ENCODE measurements at places on chromosomes 4 and X.
A peak's percentile ranks its signal among the peaks of the same experiment; 100 is the strongest.

GRCh38 chr4:152394791-152395190, 141.1 kb downstream of the FBXW7 start:
- no peak for DNase-seq

GRCh38 chr4:159145318-159145991, 42.6 kb downstream of the RAPGEF2 start:
- DNase-seq = no peak

DNA sequence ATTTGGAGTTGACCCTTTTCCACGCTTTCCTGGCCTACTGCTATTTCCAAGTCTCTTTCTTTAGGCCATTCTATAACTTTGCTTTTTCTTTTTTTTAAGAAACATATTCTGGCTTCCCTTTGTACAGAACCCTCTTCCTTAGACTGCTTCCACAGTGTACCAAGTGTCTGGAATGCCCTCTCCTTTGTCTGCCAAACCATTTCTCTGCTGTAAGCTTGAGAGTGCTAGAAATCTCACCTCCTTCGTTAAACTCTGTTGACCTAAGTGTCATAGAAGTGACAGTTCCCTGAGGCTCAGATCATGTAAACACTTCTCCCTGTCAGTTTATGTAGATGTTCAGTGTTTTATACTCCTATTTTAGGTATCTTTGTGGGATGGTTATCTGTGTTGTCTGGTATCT, 108.4 kb downstream of the EDA start:
- DNase-seq = no peak

- peak; percentile 7 for DNase-seq
Observed at GRCh38 chrX:15349046-15349445, 13.7 kb upstream of the PIGA start.

DNA sequence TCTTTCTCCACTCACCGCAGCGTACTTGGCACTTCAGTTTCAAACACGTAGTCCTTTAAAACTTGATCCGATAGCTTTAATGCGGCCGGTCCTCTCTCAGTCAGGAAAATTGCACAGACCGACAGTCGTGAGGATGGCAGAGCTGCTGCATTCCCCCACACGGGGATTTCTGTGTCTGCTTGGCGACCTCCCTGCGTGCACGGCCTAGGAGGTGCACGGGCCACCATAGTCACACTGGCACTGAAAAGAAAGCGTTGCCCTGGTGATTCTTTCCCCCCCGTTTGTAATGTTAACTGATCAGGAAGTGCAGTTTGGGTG, 10.3 kb downstream of the AKAP17A start:
- no peak for DNase-seq

DNA sequence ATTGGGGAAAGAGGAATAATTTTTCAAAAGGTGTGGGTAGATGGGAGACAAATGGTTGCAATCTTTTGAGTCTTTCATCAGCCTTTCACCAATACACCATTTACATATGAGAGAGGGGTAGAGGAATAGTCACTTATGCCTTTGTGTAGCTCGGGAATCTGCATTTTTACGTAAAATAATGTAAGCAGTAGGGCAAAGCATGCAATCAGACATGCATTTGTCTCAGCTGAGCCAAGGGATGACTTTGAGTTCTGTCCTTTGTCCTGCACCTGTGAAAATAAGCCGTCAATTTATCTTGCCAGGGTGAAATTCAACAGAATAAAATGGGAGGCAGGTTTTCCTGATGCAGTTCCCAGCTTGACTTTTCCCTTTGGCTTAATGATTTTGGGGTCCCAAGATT, 1473.4 kb upstream of the TENM3 start:
- no peak for DNase-seq

GRCh38 chrX:72713130-72713529, 976 bp downstream of the PHKA1 start:
- DNase-seq = no peak

DNA sequence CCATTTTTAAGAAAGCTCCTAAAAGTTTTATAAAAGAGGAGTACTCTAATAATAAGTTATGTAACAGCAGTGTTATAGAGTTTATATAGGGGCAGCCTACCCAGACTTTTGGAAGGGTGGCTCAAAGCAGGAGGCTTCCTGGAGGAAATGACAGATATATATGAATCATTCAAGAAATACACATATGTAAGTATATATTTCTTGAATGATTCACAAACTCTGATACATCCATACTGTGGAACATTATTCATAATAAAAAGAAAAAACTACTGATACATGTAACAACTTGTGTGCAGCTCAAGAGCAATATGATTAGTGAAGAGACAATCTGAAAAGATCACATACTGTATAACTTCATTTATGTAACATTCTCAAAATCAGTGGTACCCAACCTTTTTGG, 166.2 kb downstream of the WDFY3 start:
- DNase-seq = no peak

- DNase-seq = no peak
Observed at GRCh38 chr4:186726426-186727168, 2.9 kb upstream of the FAT1 start.

DNA sequence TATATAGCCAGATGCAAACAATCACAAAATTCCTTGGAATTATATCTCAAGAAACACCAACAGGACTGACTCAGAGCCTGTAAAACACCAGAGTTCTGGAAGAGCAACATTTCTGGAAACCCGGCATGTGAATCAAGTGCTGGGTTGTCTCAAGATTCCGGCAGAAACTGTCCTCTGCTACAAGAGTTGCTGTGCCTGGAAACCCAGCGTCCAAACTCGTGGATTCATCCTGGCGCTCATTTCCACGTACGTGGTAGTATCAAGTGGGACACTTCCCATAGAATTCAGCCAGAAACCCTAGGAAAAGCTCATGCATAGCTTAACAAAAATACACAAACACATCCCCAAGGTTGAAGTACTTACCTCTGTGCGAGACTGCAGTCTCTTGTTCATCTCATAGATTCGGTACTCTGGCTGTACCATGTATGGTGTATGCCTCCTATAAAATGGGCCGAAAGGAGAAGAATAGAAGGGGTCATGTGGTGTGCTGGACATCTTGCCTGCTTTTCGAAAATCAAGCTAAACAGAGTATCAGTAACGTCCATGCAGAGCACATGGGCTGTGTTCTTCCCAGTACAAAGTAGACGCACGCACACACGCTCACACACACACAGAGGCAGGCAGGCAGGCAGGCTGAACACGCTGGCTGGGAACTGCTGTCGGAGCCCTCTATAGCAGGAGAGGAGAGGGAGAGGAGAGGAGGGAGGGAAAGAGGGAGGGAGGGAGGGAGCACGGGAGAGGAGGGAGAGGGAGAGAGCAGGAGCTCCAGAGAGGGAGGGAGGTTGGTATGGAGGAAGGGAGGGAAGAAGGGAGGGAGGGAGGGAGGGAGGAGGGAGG, at the start of gene LDB2:
LDB2 (minus strand) TSS at position 655 of the 837 bp plus-strand sequence.
- no peak for DNase-seq

DNA sequence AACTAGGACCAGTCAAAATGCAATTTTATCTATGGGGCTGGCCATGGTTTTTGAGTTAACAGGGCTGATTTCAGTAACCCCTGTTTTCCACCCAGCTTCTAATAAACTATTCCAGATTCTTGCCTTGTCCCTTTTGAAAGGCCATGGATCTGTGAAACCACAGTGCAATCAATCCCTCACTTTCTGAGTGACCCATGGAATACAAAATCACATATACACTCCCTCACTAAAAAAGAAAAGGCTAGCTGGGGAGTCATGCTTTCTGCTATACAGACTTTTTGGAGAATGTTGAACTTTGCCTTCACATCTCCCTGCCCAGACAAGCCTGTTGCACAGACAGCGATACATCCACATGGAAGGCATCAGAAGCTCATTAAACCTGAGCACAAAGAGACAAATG, 47.9 kb downstream of the MAD2L1 start:
- DNase-seq = no peak

DNA sequence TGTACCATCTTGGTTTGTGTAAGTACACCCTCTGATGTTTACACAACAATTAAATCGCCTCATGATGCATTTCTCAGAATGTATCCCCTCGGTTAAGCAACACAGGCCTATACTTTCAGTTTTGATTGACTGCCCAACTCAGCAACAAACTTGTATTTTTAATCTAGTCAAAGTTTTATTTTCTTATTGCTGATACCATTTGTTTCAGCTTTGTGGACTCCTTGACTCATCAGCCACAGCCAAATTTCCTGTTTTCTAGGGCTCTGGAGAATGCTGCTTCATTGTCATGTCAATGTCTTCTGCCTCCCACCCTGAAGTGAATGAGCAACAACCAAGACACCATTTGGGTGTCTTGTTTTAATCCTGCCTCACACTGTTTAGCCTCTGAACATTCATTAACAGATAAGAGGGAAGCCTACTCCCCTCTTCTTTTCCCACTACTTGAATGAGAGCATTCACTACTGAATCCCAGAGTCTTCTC, 14.0 kb downstream of the BBS12 start:
- no peak for DNase-seq

DNA sequence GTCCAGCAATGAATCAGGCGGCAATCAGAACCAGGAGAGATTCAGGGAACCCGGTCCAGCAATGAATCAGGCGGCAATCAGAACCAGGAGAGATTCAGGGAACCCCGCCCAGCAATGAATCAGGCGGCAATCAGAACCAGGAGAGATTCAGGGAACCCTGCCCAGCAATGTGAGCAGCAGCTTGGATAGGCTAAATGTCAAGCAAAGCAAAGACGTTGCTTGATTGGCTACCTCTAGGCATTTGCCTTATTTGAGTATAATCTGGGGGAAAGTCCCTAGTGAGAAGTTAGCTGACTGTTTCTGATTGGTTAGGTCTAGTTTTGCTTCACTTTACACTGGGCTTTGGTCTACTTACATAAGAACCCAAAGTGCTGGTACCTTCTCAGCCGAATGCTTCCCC, 1212.2 kb upstream of the TENM3 start:
- DNase-seq = no peak

DNA sequence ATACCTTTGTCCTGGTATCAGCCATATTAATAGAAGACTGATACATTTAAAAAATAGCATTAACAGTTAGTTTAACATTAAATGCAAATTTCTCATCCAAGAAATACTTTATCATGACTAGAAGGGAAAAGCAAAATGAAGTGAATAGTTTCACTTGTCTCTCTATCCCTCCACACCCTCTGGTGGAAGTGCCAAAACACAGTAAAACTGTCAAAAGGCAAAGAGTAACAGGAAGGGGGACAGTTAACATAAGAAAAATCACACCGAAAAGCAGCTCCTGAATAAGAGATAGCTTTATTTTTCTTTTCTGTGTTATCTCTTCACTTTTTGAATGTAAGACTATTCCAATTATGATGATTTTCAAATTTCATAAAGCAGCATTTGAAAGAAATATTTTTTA, 187.2 kb downstream of the FBXW7 start:
- no peak for DNase-seq

DNA sequence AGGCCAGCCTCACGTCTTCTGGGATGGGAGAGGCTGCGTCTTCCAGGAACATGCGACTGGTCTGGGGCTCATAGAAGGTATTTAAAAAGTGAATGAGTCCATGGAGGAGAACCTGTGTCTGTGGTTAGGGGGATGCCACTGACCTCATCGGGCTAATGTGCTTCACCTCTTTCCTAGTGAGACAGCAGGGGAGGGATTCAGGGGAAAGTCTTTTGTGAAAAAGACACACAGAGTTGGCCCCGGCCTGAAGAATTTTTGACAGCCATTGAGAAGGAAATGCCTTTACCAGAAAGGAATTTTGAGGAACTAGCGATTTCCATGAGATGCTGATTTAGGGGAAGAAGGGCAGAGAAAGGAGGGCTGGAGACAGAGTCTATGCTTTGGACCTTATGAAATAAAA, 11.0 kb upstream of the C4orf50 start:
- DNase-seq = no peak

DNA sequence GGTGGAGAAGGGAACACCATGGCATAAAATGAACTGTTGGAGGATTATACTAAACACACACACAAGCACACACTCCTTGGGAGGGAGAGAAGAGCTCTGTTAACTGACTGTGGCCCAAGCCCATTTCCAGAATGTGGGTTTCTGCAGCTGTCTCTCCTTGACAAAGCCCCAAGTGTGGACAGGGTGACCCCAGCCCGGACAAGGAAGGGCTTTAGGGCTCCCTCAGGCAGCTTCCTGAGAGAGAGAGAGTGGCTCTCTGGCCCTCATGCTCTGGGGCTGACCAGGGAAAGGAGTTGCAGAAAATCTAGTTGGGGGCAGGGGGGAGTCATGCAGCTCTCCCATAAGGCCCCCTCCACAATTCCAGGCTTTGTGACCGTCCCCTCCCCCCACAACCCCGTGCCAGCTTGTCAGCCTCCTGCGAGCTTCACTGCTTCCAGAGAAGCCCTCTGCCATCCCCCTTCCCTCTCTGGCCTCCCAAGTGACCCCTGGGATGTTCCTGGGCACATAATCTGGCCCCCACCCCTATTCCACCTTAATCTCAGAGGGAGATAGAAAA, 590 bp downstream of the ARHGEF9 start:
- DNase-seq = no peak

DNA sequence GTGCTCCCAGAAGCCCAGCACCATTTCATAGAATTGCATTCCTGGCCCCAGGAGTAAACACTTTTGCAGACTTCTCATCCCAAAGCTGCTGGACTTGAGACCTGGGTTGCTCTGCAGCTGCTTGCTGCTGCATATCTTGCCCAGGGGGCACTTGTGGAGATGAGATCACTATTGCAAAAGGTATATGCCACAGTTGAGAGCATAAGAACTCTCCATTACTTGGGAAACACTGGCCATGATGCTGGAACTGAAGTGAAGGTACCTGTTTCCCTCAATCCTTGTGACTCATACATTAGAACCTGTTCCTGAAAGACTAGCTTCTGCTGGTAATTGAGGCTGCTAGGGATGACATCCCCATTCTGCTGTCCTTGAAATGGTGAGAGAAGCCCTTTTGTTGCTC, 43.1 kb upstream of the WDR1 start:
- no peak for DNase-seq

- no peak for DNase-seq
Observed at GRCh38 chr4:108622022-108622421, 1.6 kb downstream of the RPL34 start.

- DNase-seq = no peak
Observed at GRCh38 chr4:83247415-83248357, 36.9 kb downstream of the COQ2 start.

DNA sequence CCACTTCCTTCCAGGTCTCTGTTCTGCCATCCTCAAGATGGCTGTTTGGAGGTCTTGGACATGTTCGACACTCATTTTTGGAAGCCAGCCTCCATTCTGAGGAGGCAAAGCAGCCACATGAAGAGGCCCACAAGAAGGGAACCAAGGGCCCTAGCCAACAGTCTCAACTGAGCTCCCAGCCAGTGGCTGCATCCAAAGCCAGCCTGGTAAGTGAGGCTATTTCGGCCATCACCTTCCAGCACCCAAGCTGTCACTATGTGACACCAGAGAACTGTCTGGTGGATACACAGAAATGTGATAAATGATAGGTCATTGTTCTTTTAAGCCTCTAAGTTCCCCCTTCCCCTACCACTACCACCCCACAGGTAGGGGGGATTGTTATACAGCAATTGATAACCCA, 127.2 kb downstream of the NPNT start:
- no peak for DNase-seq

Measured in memory B cell (primary cell).